ENCODE measurements at places on chromosomes 5 and 9.

GRCh38 chr9:87683751-87684626 lies 41.9 kb upstream of the CTSL start:
- DNase-seq = no peak

DNA sequence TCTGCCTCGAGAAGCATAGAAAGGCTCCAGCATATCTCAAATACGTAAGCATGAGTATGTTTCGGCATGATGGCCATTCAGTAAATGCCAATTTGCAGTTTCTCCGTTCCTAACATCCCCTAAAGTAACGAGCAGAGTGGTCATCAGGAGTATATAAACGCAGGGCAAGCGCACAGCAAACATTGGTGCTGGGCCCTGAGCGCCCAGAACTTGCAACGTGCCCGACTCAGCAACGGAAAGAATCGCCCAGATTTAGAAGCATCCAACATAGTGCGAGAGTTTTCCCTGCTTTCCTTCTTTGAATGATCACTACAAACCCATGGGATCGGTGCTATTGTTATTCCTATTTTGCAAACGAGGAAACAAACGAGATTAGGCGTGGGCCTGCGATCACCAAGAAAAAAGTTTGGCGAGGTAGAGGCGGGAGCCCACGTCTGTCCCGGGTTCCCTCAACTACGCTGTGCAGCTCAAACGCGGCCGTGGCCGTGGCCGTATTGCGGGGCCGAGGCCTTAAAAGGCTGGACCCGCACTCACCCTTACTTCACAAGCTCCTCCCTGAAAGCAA lies 505 bp downstream of the RPS14 start:
- no peak for DNase-seq

DNA sequence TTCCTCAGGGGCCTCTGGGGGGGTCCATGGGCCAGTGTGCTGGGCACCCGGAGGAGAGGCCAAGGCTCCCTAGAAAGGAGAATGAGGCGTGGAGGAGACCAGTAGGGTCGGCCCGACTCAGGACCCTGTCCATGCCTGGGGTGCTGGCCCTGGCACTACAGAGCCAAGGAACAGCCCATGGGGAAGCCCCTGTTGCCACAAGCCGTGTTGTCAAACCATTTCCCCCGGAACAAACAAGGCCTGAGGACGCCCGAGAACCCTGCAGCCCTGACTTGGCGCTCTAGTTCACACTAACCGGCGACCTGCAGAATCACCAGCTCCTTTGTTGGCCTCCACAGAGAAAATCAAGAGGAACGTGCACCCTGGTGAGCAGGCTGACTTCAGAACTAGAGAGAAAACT lies 41.6 kb upstream of the SLC12A7 start:
- no peak for DNase-seq

DNA sequence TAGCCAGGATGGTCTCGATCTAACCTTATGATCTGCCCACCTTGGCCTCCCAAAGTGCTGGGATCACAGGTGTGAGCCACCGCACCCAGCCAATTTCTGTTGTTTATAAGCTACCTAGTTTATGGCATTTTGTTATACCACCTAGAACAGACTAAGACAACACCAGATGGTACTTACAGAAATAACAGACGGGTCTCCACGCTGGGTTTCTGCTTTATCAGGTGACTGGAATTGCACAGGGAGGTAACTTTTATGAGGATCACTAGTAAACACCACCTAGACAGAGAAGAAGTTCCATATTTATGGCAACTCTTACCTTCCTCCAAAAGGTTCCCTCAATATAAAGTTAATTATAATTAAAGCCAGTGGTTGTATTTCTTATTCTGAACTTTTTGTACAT lies 74.0 kb downstream of the CEMIP2 start:
- no peak for DNase-seq

GRCh38 chr5:147636729-147636984 lies 126.8 kb upstream of the DPYSL3 start:
- DNase-seq = no peak

GRCh38 chr9:90343366-90343765 lies 299.3 kb downstream of the DIRAS2 start:
- DNase-seq = no peak

- no peak for DNase-seq
Observed at GRCh38 chr5:142785206-142785605, 15.0 kb downstream of the ARHGAP26 start.

DNA sequence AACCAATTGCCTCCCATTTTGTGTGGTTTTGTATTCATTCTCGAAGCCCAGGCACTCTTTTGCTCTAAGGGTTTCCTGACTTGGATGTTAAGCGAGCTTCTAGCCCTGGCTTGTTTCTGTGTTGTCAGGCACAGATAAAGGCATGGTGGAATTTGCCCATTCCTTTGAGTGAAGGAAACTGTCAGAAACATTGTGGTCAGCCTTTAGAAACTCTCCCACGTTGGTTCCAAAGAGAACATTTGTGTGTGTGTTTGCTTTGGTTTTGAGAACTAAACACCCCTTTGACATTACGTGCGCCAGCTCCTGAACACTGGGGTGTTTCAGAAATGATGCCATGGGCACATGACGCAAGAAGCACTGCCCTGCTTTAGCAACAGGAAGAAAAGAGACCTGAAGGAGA lies 320.9 kb downstream of the NTRK2 start:
- no peak for DNase-seq

DNA sequence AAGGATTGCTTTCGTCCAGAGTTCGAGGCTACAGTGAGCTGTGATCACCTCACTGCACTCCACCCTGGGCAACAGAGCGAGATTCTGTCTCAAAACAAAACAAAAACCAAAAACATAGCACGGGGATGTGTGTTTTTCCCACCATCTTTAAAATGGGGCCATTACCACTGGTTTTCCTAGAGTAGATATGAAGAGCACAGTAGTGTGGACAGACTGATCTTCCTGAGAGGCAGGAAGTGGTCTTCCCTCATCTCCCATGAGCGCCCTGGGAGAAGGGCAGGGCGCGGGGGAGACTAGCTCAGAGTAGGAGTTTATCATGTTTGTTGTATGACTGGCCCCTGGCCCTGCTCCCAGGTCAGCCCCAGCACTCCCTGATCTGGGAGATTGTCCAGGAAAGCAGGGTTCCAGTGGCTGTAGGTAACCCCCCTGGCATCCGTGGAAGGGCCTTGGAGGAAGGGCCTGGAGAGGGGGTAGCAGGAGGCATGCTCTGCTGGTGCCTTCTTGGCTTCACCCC lies 2.3 kb downstream of the SUSD3 start:
- no peak for DNase-seq

- DNase-seq = no peak
Observed at GRCh38 chr5:35687961-35688360, 70.3 kb downstream of the SPEF2 start.

GRCh38 chr9:96215841-96216240 lies 86.1 kb downstream of the HSD17B3 start:
- DNase-seq = no peak

DNA sequence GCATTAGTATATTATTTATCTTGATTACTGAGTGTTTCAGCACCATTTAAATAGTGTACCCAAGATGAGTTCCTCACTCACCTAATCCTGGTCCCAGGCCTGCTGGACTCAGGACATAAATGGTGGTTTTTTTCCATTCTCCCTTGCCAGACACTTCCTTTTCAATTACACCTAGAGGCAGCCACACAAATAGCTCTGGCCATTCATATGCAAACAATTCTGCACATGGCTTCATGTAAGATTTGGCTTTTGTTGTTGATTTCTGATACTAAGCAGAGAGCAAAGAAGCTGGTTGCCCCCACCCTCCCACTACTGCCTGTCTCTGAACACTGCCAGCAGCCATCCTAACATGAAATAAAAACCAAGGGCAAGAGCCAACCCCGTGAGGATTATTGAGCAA lies 180.4 kb downstream of the SEMA5A start:
- DNase-seq = no peak

DNA sequence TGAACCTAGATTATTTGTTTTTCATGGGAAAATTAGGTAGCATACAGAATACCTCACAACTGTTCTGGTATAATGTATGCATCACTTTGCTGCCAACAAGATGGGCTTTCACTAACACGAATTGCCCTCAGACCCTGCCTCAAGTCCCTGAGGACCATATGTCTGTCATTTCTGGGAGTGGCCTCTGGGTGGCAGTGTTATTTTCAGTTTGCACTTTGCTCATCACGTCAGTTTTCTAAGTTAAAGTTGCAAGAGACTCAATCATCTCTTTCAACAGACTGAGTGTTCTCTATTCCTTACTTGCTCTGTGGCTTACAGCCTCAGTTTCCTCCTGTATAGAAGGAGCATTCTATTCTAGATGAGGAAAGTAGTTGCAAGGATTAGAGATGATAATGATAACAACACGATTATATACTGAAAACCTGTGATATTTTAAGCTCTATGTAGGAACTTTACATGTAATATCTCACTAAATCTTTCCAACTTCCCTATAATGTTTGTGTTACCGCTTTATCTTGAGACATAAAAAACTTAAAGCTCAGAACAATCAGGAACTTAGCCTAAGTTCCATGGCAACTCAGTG lies 55.7 kb downstream of the TSSK1B start:
- peak; percentile 18 for DNase-seq

DNA sequence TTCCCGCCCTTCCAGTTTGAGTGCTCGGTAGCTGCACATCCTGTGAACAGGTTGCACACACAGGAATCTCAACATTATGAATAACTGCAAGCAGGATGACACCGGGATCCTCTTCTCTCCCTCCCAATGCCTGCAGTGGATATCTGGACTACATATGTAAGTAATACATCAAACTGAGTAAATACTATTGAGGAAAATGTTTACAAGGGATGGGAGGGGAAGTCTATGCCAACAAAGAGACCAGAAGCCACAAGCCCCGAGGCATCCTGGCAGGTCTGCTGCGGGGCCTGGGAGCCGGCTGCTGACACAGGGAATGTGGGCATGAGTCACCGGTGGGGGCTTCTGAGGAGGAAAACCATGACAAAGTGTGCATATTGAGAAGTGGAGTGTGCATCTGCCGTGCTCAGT lies 8.6 kb upstream of the ANKRD33B start:
- no peak for DNase-seq

GRCh38 chr5:158285698-158286097 lies 426.8 kb upstream of the CLINT1 start:
- no peak for DNase-seq

- no peak for DNase-seq
Observed at GRCh38 chr5:171968531-171968930, 37.9 kb downstream of the FBXW11 start.

DNA sequence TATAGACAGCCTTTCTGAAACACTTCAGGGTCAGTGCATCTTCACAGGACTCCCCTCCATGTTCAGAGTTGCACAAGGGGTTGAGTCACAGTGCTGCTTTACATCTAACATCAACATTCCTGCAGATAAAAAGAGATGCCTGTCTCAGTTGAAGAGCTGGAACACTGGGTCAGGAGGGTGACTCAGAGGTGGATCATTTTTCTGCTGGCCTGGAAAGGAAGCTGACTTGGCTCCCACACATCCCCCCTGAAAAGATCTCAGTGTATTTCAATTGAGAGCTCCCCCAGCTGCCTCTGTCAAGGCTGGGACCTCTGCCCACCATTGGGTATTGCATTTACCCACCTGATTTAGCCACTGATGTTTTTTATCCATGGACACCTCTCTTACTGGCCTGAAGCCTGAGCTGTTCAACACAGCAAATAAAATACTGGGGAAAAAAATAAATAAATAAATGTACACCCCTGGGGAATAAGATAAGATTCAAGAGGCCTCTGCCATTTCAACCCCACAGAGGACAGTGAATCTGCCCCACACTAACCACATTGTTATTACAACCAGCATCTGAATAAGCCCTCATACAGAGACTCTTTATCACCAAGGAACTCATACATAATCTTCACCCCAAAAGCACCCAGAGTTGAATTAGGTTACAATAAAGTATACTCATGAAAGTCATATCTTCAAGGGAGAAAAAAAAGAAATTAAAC lies 716.4 kb downstream of the SEMA5A start:
- peak; percentile 85 for DNase-seq

- peak; percentile 73 for DNase-seq
Observed at GRCh38 chr5:65769539-65769938, 47.5 kb downstream of the NLN start.

DNA sequence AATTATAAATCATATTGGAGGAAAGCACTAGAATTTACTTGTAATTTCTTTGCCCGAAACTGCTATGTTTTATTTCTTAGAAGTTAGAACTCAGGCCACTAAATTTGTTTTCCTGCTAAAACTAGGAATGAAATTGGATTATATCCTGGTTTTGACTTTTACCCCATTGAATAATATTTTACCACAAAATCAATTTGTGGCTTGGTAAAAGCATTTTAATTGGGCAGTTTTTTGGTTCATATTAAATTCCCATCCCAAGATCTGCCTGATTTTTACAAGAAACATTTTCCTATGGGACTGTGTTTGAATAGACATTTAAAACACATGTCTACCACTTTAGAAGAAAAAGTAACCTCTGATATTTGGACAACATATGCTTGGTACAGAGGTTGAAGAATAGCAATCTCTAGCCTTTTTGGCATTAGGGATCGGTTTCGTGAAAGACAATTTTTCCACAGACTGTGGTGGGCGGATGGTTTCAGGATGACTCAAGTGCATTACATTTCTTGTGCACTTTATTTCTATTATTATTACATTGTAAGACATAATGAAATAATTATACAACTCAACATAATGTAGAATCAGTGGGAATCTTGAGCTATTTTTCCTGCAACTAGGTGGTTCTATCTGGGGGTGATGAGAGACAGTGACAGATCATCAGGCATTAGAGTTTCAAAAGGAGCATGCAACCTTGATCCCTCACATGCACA lies 565.6 kb downstream of the PRR16 start:
- DNase-seq = peak; percentile 30

GRCh38 chr5:172389578-172390112 lies 64.7 kb downstream of the SH3PXD2B start:
- DNase-seq = no peak

- DNase-seq = no peak
Observed at GRCh38 chr9:136119061-136119882, 597 bp upstream of the TMEM250 start.

DNA sequence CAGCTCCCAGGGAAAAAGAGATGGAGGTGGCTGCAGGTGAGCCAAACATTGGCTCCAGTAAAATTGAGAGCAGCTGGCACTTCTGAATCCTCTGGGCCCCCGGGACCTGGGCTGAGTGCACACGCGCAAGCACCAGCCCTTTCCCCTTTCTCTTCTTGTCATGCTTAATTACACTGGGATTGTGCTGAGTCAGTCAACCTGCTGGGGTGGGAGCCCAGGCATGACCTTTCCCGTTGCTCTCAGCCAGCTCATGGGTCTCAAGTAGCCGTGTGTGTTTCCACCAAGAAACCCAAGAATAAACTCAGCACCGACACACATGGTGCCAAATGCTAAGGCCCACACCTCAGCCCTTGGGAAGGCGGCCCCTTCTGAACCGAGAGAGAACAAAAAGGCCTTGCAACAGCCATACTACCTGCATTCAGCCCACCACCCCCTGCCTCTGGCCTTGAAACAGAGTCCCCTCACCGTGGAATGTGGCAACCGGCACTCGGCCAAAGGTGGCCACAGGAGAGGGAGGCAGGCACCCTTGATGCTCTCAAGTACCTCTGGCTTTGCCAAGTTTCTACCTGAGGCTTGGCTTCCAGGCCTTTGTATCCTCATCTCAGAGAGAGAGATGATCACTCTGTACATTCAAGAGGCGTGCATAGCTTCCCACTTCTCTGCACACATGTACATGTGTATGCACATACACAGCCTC lies 28.1 kb downstream of the SLIT3 start:
- no peak for DNase-seq

GRCh38 chr9:33097192-33097591 lies 20.7 kb upstream of the SMU1 start:
- DNase-seq = no peak

GRCh38 chr5:5419291-5420210 lies 2.9 kb upstream of the ICE1 start:
- DNase-seq = no peak
